Spinal cord (tissue), 10 donors: ENCODE measurements at places on chromosomes 1 and 21.
A peak's percentile ranks its signal among the peaks of the same experiment; 100 is the strongest.

GRCh38 chr1:182441719-182442118 is 8.2 kb upstream of the RGSL1 start:
- no peak for DNase-seq

DNA sequence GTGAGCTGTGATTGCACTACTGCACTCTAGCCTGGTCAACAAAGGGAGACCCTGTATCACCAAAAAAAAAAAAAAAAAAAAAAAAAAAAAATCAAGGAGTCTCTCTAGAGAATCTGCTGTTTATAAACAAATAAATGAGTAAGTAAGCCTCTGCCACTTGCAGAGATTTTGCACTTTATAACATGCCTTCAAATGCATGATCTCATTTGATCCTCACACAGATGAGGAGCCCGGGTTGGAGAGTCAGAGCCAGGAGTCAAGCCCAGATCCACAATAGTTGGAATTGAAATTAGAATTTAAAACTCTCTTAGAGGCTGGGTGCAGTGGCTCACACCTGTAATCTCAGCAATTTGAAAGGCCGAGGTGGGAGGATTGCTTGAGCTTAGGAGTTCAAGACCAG is 4.0 kb downstream of the PRELP start:
- DNase-seq, result no peak

GRCh38 chr1:175169286-175170018 is 23.1 kb downstream of the KIAA0040 start:
- no peak for DNase-seq

DNA sequence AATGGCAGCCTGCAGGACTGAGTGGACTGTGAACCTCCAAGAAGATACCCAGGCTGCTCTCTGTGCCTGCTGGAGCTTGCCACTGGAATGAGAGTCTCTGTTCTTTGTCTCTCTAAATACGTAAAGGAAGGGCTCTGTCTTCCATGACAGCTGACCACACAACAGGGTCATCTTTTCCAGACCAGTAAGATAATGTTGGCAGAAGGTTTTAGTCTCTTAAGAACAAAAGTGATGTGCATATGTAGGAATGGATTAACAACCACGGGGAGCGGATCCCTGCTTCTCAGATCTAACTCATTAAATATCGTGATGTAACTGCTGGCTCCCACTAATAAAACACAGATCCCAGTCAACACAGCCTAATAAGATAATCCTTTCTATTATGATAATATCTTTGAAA is 67.5 kb downstream of the MAP10 start:
- DNase-seq, result no peak

DNA sequence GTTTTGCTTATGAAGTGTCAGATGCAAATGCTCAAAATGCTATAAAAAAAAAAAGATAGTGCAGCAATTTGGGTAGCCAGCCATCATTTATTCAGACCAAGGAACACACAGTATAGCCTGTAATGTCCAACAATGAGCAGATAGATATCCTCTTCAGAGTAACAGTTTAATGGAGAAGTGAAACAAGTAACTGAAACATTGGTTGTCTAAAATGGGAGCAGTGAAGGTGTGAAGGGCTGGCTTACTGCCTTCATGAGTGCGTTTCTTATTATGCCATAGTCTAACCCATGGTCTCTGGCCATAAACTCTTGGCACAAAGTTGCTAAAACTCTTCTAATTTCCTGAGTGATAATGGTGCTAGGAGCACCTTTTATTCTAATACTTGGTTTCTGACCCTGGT is 11.4 kb downstream of the RGS5 start:
- DNase-seq, result no peak

DNA sequence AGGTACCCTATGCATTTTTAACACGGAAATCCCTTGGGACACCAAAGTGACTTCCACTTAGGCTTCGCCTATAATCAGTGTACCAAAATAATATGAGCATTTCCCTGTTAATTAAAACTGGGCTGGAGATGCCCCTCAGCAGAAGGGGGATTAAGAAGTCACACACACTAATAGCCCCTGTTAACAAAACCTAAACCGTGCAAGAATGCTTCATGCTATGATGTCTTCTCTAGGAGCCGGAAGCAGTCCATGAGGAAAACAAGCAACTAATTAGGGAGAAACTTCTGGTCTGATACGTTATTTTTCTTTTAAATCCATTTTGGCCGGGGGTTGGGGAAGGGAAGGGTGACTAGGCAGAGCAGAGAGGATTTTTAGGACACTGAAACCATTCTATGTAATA is 123.4 kb downstream of the ESRRG start:
- DNase-seq, result no peak

GRCh38 chr1:2633936-2634491 is 1.2 kb upstream of the MMEL1 start:
- no peak for DNase-seq

DNA sequence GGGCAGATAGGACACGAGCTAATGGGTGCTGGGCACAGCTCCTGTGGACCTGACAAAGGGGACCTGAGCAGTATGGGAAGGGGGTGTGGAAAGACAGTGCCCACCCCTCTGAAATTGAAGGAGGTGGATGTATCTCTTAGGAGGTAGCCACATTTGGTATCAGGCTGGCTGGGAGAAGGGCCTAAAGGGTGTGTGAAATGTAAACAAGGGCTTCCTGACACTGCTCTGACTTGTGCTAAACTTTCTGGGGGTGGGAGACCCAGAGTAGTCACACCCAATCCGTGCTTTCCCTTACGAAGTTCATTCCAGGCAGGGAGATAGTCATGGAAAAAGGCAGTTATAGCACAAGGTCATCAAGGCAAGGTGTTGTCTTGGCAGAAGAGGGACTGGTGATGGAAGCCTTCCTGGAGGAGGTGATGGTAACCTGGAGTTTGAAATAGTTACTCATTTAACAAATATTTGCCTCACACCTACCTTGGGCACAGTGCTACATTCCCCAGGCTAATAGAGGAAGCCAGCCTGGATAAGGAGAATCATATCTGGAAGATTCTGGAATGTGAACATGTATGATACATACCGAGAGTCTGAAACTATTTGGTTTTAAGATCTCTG is 5.3 kb upstream of the CCDC24 start:
- DNase-seq, result no peak

- DNase-seq, result no peak
Measured at GRCh38 chr1:200919386-200919785, 24.7 kb downstream of the INAVA start.

- no peak for DNase-seq
Measured at GRCh38 chr21:28871388-28872010, 121.2 kb downstream of the LTN1 start.

DNA sequence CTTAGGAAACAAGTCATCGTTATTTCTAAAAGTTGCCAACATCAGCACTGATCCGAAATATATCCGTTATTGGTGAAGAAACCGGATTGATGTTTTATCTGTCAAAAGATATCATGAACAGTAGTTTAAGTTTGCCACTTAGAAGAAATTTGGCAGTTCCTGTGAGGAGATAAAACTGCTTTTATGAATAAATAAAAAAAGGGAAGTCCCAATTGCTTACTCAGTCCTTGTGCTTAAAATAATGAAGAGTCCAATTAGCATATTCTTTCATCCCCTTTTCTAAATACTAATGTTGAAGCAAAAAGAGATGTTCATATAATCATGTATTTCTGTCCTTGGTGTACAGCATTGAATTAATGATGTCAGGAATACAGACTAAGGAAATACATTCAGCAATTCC is 164.6 kb downstream of the NCAM2 start:
- DNase-seq, result no peak

DNA sequence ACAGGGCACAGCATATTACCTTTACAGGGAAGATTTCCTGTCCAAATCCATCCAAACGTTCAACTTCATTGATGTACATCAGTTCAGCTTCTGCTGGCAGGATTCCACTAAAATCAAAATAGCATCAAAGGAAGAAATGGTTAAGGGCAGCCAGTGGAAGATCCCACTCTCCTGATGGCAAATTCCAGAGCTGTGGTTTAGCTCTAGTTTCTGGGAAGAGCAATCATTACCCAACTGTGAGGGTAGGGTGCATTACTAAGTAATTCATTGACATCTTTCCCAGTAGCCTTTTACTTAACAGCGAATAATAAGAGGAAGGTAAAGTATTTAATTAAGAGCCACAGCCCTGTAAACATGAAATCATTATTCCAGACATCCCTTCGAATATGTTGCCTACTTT is 120.7 kb downstream of the SMYD2 start:
- DNase-seq, result no peak

DNA sequence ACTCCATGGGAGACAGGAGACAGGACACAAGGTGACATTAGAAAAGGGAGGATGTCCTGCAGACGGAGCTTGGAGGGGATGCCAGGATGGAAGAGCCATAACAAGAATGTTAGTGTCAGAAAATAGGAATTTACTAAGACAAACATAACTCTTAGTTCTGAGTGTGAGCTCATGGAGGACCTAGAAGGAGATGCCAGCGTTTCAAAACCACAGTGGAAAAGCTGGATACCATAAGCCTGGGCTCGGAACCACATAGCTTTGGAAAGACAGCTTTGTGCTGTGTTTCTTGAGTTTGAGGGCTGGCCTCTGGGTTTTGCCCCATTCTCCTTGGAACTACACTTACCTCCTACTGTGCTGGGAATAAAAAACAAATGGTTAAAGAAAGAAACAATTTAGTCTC is 128.4 kb downstream of the S1PR1 start:
- DNase-seq, result no peak

DNA sequence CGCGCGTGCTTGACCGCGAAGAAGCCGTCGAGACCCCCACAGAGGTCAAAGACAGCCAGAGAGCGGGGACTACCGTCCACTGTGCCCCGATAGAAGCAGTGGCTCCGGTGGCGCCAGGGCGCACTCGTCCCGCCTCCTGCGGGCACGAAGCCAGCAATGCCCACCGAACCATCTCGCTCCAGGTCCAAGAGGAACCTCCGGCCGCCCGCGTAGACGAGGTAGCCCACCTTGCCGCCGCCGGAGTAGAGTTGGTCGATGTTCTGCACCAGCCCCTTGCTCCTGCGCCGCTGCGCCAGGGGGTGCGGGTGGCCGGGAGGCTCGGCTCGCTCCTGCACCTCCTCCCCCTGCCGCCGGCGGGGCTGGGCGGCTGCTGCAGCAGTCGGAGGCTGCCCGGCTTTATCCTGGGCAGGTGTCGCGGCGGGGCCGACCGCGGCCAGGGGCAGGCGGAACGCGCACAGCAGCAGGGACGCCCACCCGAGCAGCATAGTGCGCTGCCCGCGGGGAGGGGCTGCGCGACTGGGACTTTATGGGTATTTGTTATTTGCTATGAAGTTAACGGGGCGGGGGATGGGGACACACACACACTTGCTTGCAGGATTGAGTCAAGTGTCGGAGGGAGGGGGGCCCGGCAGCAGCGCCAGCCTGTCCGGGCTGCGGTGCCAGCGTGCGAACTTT is 844 bp downstream of the ADAMTS5 start:
- DNase-seq, result peak; percentile 39

DNA sequence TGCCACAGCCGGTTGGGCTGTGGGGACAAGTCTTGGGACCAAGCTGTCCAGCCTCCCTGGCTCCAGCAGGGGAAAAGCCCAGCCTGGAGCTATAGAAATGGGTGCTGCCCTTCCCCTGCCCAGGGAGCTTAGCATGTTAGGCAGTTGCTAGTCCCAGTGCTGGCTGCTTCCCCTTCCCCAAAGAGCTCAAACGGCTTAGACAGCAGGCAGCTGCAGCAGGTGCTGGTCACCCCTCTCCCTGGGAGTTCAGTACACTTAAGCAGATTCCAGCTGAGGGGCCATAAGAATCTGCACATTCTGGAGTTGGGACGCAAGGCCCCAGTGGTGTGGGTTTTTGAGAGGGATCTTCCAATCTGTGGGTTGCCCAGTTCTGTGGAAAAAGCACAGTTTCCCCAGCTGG is 11.1 kb upstream of the REG4 start:
- no peak for DNase-seq

DNA sequence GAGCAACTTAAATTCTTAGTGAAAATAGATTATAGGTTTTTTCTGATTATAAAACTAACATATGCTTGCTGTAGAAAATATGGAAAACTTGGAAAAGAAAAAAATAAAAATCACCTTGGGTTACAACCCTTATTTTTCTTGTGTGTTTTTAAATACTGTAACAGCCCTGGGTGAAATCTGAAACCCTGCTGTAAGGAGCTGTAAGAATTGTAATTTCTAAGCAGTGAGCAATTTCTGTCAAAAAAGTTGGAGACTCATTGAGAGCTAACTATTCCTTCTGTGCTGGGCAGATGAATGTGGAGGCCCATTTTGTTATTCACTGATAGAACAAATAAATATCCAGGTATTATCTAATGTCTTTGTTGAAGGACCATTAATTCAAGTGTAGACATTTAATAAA is 42.6 kb downstream of the ADCY10 start:
- DNase-seq, result no peak

- no peak for DNase-seq
Measured at GRCh38 chr1:201682964-201683363, 144.0 kb downstream of the NAV1 start.

- DNase-seq, result no peak
Measured at GRCh38 chr1:76657623-76658022, 209.7 kb upstream of the ST6GALNAC5 start.

GRCh38 chr1:145782272-145783099 is 41.4 kb downstream of the RNF115 start:
- DNase-seq, result no peak

DNA sequence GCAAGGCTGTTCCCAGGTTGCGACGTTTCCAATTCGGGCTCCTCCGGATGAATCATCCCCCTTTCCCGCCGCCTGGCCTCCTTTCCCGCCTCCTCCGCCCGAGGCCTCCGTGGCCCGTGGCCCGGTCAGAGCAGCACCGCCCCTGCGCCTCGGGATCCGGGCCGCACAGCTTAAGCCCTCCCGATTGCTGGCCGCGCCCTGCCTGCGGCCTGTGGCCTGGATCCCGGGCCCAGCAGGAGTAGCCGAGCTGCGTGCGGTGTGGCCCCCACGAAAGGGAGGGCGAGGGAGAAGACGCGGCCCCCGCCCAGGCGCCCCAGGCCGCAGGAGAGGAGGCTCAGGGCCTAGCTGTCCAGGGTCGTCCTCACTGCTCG is 1.0 kb downstream of the TMEM200B start:
- no peak for DNase-seq

GRCh38 chr1:230883967-230884366 is 15.6 kb upstream of the C1orf198 start:
- DNase-seq, result no peak

- DNase-seq, result no peak
Measured at GRCh38 chr1:13661539-13661938, 38.4 kb upstream of the PRDM2 start.

GRCh38 chr1:179550746-179551682 is 24.7 kb downstream of the NPHS2 start:
- no peak for DNase-seq

DNA sequence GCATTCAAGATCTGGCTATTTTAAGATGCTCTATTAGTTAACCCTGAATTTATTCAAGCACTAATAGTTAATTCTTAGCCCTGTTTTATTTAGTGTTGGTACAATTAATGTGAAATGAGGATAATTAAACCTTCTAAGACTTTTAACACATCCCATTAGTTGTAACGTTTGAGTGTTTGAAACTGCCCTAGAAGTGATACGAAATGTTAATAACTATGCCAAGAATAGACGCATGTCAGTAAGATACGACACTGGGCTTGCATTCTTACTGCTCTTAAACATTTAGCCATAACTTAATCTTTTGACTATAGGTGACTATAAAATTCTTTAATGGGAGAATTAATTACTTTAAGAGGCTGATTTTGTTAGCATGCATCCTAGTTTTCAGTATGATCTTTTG is 9.8 kb downstream of the H3-3A start:
- no peak for DNase-seq

GRCh38 chr1:74429580-74429979 is 82.8 kb downstream of the LRRC53 start:
- DNase-seq, result no peak
